ENCODE measurements at places on chromosomes 5 and 9.

- DNase-seq: no peak
Observed at GRCh38 chr9:125663127-125663526, 43.9 kb downstream of the MAPKAP1 start.

DNA sequence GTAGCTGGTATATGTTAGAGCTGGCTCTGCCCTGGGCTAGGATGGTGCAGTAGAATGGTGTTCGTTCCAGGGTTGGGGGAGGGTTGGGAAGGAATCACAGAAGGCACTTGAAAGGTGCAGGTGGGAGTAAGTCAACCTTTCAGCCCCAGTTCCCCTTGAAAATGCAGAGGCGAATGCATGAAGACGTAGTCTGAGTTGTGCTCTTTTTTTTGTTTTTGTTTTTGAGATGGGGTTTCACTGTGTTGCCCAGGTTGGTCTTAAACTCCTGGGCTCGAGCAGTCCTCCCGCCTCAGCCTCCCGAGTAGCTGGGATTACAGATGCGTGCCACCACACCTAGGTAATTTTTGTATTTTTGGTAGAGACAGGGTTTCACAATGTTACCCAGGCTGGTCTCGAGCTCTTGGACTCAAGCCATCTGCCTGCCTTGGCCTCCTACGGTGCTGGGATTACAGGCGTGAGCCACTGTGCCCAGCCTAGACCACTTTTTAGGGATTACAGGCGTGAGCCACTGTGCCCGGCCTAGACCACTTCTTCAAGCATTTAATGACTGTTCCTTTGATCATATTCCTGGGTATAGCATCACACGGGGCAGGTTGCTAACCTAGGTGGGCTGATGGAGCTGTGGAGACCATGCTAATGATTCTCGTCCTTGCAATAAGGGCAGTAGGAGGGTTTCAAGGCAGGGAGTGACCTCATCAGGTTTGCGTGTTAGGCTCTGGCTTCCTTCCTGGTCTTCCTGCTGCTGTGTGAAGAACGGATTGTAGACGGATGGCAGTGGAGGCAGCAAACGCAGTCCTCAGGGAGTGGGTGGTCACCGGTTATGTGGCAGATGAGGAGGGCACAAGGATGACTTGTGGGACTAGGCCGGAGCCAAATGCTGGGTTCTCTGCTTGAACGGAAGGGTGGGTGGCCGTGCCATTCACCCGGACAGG, 13.7 kb downstream of the EHMT1 start:
- DNase-seq: no peak

DNA sequence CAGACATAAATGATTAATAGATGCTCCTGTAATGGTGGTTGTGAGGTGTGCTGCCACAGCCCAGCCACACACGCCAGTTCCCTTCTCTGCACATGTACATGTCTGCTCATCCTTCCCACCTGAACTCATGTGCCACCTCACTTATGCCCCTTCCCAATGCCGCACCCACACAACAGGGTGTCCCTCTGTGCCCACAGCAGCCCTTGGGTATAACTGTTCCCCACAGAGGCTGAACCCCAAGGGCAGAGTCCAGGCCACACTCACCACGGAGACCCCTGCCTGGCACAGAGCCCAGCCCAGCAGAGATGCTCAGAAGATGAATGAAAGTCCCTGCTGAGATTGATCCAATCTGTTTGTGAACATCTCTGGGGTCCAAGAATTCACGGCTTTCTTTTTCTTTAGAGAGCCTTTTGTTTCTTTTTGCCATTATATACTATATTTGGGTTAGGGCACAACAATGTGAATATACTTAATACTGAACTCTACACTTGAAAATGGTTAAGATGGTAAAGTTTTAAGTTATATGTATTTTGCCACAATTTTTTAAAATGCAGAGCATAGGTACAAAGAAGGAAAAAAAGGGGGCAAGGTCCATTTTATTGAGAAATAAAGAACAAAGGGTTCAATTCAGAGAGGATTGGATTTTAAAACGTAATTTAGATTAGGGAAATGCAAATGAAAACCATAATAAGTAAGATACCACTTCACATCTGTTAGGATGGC, 29.6 kb downstream of the IRF1 start:
- DNase-seq: no peak

GRCh38 chr9:123120131-123120530, 86.7 kb downstream of the GPR21 start:
- DNase-seq: no peak

DNA sequence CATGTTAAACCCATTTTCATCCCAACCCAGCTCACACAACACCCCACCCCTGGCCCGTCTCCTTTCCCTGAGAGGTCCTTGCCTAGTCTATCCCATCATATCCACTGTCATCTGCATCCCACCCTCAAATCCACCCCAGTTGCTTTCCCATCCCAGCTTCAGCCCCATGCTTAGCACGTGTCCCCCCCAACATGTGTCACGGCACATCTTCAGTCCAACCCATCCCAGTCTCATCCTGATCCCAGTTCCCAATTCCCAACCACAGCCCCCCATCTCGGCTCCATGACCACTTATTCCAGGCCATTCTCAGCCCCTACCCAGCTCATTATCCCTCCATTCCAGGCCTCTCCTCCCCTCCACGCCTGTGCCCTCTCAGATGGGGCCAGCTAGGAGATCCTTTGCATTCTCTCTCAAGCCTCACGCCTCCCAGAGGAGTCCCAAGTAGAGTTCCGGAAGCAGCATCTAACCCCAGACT, 605 bp upstream of the DBN1 start:
- no peak for DNase-seq

DNA sequence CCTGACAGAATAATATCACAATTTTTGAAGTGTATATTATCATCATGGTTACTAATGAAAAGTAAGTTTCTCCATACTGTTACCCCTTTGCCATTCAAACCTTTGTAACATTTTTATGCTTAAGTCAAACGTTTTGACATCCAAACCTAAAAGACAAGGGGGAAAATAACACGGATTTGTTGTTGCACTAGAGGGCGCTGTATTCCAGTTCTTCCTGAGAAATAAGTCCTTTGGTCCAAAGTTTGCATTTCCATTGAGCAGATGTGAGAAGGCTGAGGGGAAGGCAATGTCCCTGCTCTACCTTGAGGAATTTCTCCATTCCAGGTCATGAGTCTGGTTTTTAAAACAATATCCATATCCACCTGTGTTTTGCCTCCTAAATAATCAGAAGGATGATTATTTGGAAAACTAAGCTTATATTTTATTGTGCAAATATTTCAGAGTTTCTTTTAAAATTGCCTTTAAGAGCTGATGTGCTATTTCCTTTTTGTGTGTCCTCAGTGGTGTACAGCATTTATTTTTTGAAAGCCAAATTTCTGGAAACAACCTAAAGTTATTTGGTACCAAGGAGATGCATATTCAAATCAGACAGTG, 9.7 kb downstream of the LECT2 start:
- DNase-seq: peak; percentile 25

DNA sequence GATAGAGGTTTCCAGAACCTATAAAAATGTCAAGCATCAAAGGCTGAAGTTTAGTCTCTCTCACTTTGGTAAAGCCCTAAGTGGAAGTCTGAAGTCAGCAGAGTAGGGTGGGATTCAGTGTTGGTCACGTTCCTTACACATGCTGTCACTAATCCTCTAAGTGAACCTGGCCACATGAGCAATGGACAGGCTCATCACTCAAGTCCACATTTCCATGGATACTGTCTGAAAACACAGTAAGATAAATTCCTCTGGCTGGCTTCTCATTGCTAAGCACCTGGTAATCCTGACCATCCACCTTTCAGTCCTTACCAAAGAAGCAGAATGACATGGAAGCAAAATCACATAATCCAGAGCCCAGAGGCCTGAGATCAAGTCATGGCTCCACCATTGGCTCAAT, 43.8 kb downstream of the GNA14 start:
- DNase-seq: no peak

GRCh38 chr9:20405616-20406015, 216.7 kb downstream of the MLLT3 start:
- no peak for DNase-seq

DNA sequence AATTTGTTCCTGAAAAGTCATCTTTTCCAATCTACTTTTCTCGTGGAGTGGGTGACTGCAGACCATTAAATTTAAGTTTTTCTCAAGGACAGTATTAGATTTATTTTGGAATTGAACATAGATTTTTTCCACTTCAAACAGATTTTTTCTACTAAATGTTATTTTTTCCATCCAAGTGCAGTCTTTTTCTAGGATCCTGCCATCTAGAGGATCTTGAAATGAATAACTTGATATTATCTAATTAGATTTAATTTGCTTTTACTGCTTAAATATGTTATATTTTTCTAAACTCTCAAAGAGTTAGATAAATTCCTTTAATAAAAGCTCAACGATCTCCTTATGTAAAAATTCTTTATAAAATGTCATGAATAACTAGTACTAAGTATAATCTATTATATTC, 136.9 kb upstream of the PRR16 start:
- no peak for DNase-seq

GRCh38 chr9:128899566-128900322, 17.8 kb downstream of the LRRC8A start:
- no peak for DNase-seq

DNA sequence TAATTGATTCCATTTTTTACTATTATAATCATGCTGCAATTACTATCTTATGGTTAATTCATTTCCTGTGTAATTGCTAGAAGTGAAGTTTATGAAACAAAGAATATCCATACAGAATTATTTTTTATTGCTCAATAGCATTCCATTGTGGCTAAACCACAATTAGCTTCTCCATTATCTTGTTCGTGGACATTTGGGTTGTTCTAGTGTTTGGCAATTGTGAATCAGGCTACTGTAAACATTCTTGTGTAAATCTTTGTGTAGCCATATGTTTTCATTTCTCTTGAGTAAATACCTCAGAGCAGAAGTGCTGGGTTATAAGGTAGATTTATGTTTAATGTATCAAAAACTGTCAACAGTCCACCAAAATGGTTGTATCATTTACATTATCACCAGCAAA, 341.1 kb downstream of the MAT2B start:
- no peak for DNase-seq

- no peak for DNase-seq
Observed at GRCh38 chr5:179841621-179842020, 17.0 kb downstream of the MRNIP start.

DNA sequence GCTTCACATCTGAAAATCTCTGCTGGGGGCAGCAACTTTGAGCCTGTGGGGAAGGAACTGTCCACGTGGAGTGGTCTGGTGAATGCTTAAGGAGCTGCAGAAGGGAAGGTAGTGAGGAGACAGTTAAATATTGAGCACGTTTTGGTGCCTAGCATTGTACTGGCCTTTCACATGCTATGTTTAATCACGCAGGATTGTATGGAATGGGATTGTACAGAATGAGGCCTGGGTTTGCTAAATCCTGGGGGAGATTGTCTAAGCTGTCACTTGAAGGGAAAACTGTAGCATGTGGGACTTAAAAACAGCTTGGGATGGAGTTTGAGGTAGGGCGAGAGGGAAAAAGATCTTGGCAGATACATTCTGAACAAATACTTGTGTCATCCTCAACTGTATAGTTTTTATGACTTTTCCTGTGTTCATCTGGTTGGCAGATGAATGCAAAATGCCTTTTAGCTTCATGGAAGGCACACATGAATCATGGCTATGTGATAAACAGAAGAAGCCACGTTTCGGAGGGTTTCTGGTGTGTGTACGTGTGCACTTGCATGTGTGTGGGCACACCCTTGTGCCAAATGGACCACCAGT, 106.6 kb downstream of the TMC1 start:
- DNase-seq: no peak

DNA sequence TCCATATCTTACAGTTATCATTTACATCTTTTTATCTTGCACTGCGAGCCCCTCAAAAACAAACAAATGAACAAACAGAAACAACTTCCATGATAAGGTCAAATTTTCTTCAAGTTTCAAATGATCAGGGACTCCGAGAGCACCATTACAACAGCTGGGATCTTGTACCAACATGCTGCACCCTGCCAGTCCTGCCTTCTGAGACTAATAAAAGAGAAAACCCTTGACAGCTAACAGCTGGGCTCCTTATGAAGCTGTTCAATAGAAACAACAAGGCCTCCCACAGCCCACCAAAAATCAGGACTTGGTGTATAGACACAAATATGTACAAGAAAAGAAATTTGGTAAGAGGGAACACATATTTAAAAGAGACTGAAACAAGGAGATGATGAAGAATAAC, 985.3 kb upstream of the DMAC1 start:
- no peak for DNase-seq

- DNase-seq: no peak
Observed at GRCh38 chr9:94033383-94033782, 50.9 kb upstream of the PTPDC1 start.

GRCh38 chr5:137565450-137565849, 66.3 kb upstream of the SPOCK1 start:
- no peak for DNase-seq

GRCh38 chr5:6773342-6774035, 60.3 kb downstream of the TENT4A start:
- no peak for DNase-seq

- DNase-seq: peak; percentile 75
Observed at GRCh38 chr9:129489838-129490582, 130.9 kb downstream of the C9orf50 start.

DNA sequence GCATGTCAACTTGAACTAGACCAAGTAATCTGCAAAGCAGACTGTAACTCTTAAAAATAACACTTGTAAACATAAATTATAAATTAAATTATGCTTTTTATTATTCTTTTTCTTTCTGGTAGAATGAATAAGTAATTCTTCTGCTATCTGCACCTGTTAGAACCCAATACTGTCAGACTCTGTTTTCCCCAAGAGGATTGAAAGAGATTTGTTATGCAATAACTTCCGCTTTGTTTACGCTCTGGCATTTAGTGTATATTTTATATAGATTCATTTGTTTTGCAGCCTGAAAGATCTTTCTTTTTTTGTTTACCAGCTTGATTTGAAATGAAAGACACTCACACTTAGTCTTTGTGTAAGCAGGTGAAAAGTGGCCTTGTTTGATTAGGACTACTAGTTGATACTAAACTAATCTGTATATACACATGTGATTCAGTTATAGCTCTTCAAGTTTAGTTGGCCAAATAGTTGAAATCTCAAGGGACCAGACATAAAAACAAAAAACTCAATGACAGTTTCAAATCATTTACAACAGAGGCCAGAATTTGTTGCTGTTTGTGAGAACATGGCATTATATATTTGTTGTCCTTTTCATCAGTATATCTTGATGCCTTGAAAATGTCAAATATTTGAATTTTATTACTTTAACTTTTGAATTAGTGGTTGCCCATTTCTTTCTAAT, 155.8 kb downstream of the PBX3 start:
- DNase-seq: no peak

- no peak for DNase-seq
Observed at GRCh38 chr9:91411096-91411771, 12.4 kb downstream of the NFIL3 start.

DNA sequence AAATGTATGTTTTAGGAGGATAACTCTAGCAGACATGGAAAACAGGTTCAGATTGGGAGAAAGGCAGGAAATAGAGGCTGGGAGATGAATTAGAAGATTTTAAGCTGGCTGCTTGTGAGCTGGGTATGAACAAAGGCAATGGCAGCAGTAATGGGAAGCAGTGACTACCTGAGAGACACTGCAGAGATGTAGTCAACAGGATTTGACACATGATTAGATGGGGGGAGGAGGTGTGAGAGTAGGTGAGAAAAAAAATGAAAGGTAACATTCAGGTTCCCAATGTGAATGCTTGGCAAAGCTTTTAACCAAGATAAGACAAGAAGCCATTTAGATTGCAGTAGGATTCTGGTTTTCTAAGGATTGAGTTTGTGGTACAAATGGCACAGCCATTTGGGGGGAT, 22.8 kb upstream of the IFNE start:
- peak; percentile 40 for DNase-seq

Data from CD4-positive, alpha-beta T cell treated with Interleukin-4 for 1 hour (primary cell).